ENCODE measurements at places on chromosomes 7 and 10.

GRCh38 chr7:36029311-36029710, 123.7 kb upstream of the EEPD1 start:
- no peak for DNase-seq

DNA sequence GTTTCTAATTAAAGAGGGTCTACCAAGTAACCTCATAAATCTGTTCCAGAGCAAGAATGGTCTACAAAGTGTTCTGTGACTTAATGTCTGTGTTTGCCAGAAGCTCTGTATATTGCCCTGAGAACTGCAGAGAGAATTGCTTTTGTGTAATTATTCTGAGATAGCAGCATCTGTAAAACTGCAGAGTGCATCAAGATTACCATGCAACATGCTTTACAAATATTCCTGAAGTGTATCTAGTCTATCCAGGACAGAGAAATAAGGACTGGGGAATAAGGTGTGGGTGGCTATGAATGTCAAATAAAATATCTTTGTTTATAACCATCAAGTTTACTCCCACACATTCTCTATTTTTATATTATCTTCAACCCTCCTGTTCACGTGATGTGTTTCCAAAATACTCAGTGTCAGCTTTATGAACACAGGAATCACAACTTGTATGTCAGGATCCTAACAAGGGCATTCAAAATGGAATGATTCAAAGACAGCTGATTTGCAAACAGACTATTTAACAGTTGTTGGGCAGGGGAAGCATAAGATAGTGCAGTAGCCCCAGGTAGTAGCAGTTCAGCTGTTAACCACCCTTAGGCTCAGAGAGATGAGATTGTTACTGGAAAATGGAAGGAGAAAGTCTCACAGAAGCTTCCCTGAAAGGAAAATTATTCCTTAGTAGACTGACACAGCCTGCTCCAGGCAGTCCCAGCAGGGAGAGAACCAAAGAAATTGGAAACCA, 15.3 kb upstream of the LIPA start:
- DNase-seq: no peak

DNA sequence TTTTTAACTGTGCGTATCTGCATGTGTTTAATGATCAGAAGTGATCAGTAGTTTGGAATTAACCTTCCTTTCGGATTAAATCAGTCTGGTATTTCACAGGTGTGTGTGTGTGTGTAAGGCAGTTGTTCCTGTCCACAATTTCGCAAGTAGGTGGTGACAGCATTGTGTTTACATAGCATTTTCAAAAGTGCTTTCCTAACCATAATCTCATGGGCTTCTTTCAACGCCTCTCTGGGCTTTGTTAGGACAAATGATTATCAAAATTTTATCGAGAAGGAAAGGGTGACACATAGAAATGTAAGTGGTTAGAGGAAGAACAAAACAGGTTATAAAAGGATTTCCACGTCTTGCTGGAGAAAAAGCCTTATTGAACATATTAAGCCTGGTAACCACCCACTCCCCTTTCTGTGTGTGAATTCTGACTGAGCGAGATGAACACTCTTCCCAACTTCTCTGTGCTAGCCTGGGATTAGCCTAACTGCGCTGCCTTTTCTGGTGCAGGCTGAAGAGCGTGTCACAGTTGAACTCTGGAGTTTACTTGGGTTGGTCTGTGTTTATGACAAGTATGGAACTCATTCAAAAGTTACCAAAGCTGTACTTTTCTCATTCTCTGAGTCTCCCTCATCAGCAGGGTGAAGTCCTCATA, 292.3 kb upstream of the PITRM1 start:
- DNase-seq: no peak

DNA sequence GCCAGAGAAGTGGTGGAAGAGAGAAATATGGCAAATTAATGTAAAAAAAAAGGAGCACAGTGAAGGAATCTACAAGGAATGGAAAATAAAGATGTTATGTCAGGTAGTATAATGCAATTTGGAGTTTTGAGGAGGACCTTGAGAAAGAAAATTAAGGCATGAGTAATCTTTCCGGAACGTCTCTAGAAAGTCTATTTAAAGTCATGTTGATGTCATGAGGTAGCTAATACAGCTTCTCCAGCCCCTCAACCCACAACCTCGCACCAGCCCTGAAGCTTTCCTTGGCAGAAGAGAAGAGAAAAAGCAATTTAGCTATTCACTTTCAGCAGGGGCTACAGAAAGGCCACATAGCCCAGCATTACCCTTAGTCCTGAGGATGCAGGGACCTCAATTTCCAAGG, 22.5 kb downstream of the TRDMT1 start:
- DNase-seq: no peak

DNA sequence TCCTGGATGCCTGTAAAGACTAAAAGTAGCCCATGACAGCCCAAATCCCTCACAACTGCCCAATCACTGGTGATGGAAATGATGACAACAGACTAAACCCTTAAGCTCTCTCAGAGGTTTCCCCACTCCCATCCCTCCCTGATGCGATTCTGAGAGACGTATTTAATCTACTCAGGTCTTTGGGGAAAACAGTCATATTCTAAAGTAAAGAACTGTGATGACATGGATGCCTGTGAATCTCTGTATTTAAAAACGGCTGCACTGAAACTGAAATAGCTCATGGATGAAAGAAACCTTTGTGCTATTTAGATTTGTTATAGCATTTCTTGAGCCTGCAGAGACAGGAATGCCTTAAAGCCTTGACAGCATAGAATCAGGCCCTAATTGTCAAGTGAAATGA, 28.5 kb downstream of the VPS41 start:
- no peak for DNase-seq

DNA sequence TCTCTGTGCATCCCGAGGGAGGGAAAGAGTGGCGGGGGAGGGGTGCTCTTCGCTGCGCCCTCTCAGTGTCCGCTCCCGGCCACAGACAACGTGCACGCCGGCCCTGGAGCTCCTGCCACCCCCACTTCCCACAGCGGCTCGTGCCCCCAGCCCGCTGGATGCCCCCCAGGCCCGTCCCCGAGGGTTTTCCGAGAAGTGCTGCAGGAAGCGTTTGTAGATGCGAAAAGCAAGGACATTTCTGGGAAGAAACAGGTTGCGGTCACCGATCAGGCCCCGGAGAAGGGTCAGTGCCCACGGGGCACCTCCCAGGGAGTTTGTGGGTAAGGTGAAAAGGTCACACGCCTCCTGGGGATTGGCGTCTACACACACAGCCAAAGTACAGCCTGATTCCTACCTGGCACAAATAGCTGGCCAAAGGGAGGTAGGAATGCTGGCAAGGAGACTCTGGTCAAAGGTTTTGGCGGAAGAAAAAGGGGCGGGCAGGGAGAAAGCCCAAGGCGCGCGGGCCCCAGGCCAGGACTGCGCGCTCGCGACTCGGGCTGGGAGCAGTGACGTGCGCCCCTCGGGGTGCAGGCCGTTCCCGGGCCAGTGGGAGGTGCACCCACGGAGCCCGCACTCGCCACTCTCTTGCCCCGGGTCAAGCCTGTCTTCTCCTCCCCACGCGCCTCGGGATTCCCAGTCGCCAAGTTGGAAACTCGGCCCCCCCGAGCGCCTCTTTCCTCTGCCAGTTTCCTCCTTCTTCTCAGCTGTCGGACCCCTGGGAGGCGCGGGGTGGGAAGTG, 1.5 kb upstream of the NRP1 start:
- DNase-seq: no peak

DNA sequence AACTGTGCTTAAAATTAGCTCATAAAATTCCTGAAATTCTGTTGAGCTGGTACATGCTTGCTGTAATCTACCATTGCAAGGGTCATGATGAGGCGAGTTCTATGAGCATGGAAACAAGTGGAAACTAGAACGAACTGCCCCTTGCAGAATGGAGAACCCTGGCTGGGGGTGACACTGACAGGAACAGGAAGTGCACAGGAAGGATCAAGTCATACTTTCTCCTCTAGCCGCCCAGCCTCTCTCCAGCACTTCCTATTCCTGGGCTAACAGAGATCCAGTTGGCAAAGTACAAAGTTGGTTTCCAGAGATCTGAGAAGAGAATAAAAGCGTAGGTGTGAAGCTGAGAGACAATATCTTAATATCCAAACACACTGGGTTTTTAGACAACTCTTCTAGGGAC, 414.2 kb upstream of the PODXL start:
- no peak for DNase-seq

DNA sequence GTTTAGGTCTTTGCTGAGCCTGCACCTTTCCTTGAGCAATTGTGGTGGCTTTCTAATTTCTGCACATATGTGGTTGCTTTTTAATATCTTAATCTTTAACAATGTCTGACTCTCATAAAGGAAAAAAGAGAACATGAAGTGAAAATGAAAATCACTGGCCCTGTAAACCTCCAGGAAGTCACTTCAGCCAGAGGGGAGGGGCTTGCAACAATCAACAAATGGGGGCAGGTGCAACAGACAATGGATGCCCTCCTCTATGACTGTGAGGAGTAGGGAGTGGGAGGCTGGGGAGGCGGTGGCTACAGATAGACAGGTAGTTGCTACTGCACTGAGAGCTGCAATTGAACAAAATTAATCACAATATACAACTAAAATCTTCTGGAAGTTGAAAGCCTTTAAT, 1377.4 kb downstream of the XPNPEP1 start:
- no peak for DNase-seq

GRCh38 chr10:86085686-86086085, 280.9 kb downstream of the GRID1 start:
- no peak for DNase-seq

DNA sequence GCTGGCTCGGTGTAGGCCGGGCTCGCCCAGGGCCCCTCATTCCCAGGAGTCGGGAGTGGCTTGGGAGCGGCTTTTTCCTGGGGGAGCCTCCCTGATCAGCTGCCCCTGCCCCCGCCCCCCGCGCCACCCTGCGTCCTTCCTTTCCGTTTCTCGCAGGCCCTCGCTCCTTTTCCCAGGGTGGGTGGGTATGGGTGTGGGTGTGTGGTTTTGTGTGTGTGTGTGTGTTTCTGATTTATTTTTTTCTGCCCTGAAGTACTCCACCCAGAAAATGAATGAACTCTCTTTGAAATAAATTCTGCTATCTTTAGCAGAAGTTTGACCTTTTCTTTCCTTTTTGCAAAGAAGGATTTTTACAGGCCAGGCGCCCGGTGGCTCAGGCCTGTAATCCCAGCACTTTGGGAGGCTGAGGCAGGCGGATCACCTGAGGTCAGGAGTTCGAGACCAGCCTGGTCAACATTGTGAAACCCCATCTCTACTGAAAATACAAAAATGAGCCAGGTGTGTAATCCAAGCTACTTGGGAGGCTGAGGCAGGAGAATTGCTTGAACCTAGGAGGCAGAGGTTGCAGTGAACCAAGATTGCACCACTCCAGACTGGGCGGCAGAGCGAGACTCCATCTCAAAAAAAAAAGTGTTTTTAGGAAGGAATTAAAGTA, 30.0 kb upstream of the AP5Z1 start:
- DNase-seq: no peak

GRCh38 chr10:109889867-109890266, 33.4 kb downstream of the XPNPEP1 start:
- DNase-seq: no peak

- DNase-seq: no peak
Observed at GRCh38 chr10:48184224-48184623, 90.3 kb downstream of the FRMPD2 start.

GRCh38 chr7:83956104-83956503, 238.5 kb downstream of the SEMA3A start:
- no peak for DNase-seq

- DNase-seq: no peak
Observed at GRCh38 chr7:130047831-130048230, 3.3 kb downstream of the ZC3HC1 start.

- DNase-seq: no peak
Observed at GRCh38 chr7:112262855-112263487, 56.5 kb downstream of the ZNF277 start.

DNA sequence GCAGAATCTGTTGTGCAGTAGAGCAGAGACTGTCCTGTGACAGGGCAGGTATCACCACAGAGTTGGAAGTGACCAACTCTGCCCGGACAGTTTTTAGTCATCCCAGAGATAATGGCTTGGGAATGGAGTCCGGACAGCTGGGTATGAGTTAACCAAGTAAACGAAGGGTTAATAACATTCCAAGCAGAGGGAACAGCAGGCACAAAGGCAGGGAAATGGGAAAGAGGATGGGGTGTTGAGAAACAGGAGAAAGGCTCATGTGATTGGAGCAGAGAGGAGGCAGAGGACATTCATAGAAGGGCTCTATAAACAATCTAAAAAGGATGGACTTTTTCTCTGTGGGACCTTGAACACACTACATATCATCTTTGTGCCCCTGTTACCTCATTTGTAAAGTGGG, 132.2 kb upstream of the YAE1 start:
- no peak for DNase-seq

DNA sequence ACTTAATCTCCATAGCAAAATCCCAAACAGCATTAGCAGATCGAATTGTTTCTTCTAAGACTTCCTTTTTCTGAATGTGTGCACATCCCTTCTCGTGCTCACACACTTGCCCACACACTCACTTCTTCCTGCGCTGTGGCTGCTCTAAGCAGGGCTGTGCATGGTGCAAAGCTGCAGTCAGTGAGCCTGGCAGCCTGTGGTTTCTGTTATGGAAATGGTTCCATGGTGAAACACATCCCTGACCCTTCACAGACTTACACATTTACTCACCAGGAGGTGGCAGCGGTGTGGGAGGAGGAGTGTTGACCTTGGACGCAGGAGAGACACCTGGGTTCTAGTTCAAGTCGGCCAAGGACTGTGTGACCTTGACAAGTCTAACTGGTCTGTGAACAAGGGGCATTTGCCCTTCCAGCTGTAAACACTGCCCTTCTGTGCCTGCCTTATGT, 24.9 kb downstream of the MTURN start:
- DNase-seq: no peak

GRCh38 chr7:51290702-51291540, 25.7 kb downstream of the COBL start:
- DNase-seq: no peak

GRCh38 chr7:129790136-129790535, 162.6 kb downstream of the UBE2H start:
- no peak for DNase-seq

- no peak for DNase-seq
Observed at GRCh38 chr7:138125598-138126111, 49.4 kb downstream of the AKR1D1 start.

DNA sequence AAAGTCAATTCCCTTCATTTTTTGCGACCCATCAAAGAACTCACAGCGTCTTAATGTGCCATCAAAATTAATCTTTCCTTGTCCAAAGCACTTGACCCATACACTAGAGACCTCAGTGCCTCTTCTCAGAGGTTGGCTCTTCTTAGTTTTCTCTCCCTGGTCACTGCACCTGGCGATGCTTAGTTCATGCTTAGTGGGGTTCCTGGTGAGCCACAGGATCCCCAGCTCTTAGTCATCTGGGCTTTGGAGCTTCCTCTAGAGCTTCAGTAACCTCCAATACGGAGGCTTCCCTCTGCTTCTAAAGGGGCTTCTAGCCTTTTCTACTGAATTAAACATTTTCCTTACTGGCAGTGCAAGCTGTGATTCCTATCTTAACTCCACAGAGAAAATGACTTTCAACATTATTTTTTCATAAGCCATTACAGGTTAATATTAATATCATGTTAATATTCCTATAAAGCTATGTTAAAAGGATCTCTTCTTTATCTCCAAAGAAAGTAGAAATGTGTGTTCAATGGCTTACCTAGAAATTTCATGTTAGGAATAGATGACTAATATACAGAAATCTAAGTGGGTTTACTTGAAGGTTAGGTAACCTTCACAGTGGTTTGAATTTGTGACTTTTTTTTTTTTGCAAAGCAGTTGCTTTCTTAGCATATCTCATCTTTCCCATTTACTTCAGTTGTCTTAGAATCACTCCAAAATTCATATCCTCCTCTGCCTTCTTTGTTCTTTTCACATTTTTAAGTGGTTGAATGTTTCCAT, 295.2 kb downstream of the CAMK1D start:
- DNase-seq: no peak
